Activated naive CD4-positive, alpha-beta T cell treated with anti-CD3 and anti-CD28 coated beads, Interleukin-2, amount 10 ng/mL, durations not matched to agents 7 days and 5 days (primary cell): ENCODE measurements at places on chromosomes 11 and 22.

GRCh38 chr22:35727436-35727835 lies 9.8 kb downstream of the APOL5 start:
- no peak overlapping the region for H3K4me3 ChIP-seq
- no peak for DNase-seq
- no peak overlapping the region for H3K27ac ChIP-seq
- H3K27me3 ChIP-seq = peaks cover 6% of the 10 kb centered on the region

DNA sequence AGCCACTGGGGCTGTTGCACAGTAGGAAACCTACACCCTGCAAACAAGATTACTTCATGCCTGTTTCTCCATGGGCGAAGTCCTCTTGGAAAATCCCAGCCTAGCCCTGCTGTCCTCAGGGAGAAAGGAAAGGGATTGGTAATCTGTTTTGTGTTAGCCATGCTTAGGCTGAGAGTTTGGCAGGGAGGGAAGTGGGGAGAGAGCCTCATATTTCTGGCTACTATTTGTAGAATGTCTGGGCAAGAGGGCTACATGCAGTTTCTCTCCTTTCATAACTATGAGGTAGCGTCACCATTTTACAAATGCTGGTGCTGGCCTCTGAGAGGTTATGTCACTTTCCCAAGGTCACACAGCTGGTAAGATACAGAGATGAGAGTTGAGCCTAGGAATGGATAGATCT lies 737 bp upstream of the MFRP start:
- peaks cover 83% of the 10 kb centered on the region for H3K27me3 ChIP-seq
- no peak overlapping the region for H3K4me3 ChIP-seq
- no peak overlapping the region for H3K27ac ChIP-seq
- H3K4me1 ChIP-seq = peaks cover 12% of the 10 kb centered on the region
- no peaks in the 10 kb centered on the region for H3K36me3 ChIP-seq
- DNase-seq = no peak

- peak overlapping the region; percentile 46 for H3K4me3 ChIP-seq
- peak overlapping the region; percentile 89 for H3K27ac ChIP-seq
- DNase-seq = peak; percentile 68
- H3K27me3 ChIP-seq = peaks cover 8% of the 10 kb centered on the region
- H3K36me3 ChIP-seq = peaks cover 2% of the 10 kb centered on the region
- H3K4me1 ChIP-seq = peaks cover 25% of the 10 kb centered on the region
Observed at GRCh38 chr22:43090130-43090789, 1.1 kb upstream of the TTLL1 start.

DNA sequence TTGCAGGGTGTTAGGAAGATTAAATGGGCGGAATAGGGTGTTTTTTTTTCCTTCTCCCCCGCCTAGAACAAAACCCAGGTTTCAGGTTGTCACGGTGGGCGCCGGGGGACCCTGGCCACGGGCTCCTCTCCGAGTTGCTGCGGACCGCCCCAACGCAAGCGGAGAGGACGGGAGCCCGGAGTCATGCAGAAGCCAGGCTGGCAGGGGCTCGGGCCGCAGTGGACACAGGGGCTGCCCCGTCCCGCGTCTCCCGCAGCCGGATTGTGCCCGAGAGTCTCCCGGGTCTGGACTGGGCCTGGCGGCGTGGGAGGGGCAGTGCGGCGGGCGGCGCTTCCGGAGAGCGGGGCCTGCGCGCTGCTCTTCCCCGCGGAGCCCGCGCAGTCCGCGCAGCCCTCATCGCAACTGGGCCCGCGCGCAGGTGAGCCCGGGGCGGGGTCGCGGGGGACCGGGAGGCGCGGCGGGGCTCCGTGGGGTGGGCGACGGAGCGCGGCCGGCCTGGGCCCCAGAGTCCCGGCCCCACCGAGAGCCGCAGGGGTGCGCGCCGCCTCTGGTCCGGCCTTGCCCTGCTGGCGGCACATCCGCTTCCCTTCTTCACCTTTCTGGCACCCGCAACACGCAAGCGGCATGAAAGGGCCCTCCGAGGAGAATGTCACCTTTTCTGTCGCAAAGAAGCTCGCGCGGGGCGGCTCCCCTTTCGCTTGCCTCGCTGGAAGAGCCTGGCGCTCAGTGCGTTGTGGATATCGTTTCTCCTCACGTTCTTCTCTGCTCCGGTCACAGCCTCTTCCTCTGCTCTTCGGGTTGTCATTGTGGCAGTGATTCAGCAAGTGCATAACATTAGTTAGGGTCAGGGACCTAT lies at the start of gene TIRAP:
TIRAP (plus strand) TSS at position 358 of the 856 bp plus-strand sequence. CDS start 7,802 bp downstream, outside the sequence.
- H3K27ac ChIP-seq = peak within 1 kb of the TSS; percentile 93
- peak within 1 kb of the TSS; percentile 95 for H3K4me3 ChIP-seq
- H3K36me3 ChIP-seq = peaks cover 23% of the 10 kb centered on the region
- no peaks in the 10 kb centered on the region for H3K27me3 ChIP-seq

GRCh38 chr11:36361901-36362391 lies 65.9 kb downstream of the PRR5L start:
- peaks cover 37% of the 10 kb centered on the region for H3K4me1 ChIP-seq
- H3K27ac ChIP-seq = no peak overlapping the region
- no peak for DNase-seq
- H3K27me3 ChIP-seq = peaks cover 27% of the 10 kb centered on the region
- H3K36me3 ChIP-seq = no peaks in the 10 kb centered on the region

GRCh38 chr11:76465701-76466100 lies 20.9 kb downstream of the EMSY start:
- no peaks in the 10 kb centered on the region for H3K4me1 ChIP-seq
- no peak for DNase-seq
- no peak overlapping the region for H3K4me3 ChIP-seq
- no peak overlapping the region for H3K27ac ChIP-seq
- H3K36me3 ChIP-seq = peaks cover 28% of the 10 kb centered on the region
- no peaks in the 10 kb centered on the region for H3K27me3 ChIP-seq

DNA sequence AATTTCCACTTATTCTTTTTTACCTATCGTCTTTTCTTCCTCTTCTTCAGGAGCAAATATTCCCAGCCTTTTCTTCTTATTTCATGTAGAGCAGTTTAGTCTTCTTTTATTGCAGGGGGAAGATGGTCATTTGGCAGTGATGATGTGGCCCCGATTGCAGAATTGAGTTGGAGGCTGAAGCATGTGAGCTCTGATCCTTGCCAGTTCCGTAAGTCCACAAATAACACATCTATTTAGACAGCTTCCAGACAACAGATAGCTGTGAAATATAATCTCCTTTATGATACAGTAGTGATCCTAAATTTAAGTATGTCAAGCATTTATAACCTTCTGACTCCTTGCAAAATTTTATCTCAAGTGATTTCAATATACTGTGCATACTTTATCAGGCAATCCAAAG lies 27.5 kb downstream of the REXO2 start:
- DNase-seq = no peak
- peaks cover 1% of the 10 kb centered on the region for H3K36me3 ChIP-seq
- H3K4me1 ChIP-seq = no peaks in the 10 kb centered on the region
- H3K4me3 ChIP-seq = no peak overlapping the region
- no peaks in the 10 kb centered on the region for H3K27me3 ChIP-seq

DNA sequence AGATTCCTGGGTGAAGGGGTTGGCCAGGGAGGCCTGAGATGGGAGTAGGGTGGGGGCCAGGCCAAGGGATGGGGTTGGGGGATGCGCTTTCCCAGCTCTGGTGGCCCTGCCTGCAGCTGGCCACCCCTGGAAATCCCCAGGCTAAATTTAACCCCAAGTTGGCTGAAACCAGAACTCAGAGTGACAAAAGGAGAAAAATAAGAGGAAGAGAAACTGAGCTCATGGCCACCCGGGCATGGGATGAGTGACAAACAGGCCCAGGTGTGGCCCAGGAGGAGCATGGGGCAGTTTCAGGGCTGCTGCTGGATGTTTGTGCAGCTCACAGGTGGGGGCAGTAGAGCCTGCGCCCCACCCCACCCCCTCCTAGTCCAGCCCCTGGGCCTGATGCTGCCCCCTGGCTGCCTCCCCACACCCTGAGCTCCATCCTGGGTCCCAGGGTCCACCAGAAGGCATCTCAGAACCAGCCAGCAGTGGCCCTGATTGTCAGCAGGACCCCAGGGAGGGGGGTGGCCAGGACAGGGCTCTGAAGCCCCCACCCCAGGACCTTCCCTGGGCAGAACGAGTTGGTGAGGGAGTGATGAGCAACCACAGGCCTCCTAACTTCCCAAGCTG lies 48.0 kb downstream of the IGLL5 start:
- H3K27me3 ChIP-seq = peaks cover 43% of the 10 kb centered on the region
- DNase-seq = no peak
- H3K4me1 ChIP-seq = peaks cover 12% of the 10 kb centered on the region
- H3K27ac ChIP-seq = no peak overlapping the region
- H3K36me3 ChIP-seq = no peaks in the 10 kb centered on the region
- H3K4me3 ChIP-seq = no peak overlapping the region

DNA sequence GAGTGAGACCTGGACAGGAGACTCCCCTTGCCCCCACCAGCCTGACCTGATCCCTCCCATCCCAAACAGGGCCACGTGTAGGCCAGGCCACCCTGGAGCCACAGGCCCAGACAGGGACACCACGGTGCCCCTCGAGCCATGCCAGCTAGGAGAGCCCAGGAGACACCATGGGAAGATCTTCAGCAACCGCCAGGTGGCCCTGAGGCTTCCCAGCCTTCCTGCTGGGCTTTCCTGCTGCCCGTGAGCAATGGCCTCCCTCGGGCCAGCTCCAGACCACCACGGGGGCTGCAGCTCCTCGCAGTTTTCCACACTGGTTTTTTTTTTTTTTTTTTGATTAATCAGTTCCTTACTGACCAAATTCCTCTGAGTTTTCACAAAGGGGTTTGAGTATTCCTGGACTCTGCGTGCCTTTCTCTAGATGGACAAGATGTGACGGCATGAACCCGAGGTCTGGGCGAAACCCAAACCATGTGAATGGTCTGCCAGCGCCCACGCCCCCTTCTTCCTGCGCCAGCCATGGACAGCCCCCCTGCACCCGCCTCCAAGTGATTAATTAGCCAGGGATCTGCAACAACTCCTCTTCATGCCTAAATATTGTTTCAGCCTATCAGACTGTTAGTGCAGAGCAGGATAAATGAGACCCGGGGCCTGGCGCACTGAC lies 40.9 kb downstream of the TBX1 start:
- no peak overlapping the region for H3K27ac ChIP-seq
- no peaks in the 10 kb centered on the region for H3K36me3 ChIP-seq
- no peak overlapping the region for H3K4me3 ChIP-seq
- H3K27me3 ChIP-seq = no peaks in the 10 kb centered on the region
- H3K4me1 ChIP-seq = no peaks in the 10 kb centered on the region
- no peak for DNase-seq

DNA sequence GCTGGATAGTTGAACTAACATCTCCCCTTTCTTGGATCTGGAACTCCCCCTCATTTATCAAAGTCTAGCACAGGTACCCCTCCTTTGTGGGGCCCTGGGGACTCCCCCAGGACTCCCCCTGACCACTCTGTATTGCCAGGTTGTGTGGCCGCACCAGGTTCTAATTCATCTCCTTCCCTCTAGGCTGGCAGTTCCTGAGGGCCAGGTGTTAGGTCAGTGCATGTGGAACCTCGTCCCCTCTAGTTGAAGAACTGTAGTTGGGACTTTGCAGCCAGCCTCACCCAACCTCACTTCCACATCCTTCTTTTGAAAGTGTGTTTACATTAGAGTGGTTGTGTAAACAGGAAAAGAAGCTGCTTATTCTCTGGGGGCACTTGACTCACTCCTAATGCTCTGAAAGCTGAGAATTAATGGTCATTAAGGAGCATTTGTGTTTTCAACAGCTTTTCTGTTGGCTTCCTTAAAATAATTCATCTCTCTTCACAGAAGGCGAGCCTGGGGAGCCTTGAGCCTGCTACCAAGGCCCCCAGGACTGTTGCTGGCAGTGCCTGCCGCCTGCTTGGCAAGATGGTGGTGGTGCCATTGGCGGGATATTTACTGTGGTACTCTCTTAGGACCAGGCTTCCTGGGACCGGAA lies 11.8 kb downstream of the UPB1 start:
- H3K36me3 ChIP-seq = no peaks in the 10 kb centered on the region
- DNase-seq = no peak
- no peak overlapping the region for H3K27ac ChIP-seq
- H3K4me3 ChIP-seq = no peak overlapping the region

- H3K4me1 ChIP-seq = no peaks in the 10 kb centered on the region
- DNase-seq = no peak
- no peaks in the 10 kb centered on the region for H3K27me3 ChIP-seq
- H3K36me3 ChIP-seq = no peaks in the 10 kb centered on the region
- H3K4me3 ChIP-seq = no peak overlapping the region
Observed at GRCh38 chr11:8218409-8218808, 45.3 kb downstream of the LMO1 start.

DNA sequence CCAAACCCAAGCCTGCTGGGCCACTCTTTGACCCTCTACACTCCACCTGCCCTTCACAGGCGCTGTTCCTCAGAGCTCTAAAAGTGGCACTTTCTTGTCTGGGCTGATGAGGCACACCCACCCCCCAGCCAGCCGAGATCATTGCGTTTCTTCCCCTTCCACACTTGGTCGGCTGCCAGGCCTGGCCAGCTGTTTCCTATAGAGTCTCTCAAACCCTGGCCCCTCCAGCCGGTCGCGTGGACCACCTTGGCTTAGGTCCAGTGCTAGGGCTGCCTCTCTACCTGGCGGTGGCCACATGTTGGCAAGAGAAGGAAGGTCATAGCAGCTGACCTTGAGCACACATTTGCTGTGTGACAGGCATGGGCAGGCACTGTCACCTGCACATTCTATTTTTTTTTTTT lies 60.6 kb downstream of the PPP6R2 start:
- peaks cover 28% of the 10 kb centered on the region for H3K36me3 ChIP-seq
- H3K4me1 ChIP-seq = peaks cover 16% of the 10 kb centered on the region
- no peak overlapping the region for H3K4me3 ChIP-seq
- no peak overlapping the region for H3K27ac ChIP-seq
- no peak for DNase-seq

DNA sequence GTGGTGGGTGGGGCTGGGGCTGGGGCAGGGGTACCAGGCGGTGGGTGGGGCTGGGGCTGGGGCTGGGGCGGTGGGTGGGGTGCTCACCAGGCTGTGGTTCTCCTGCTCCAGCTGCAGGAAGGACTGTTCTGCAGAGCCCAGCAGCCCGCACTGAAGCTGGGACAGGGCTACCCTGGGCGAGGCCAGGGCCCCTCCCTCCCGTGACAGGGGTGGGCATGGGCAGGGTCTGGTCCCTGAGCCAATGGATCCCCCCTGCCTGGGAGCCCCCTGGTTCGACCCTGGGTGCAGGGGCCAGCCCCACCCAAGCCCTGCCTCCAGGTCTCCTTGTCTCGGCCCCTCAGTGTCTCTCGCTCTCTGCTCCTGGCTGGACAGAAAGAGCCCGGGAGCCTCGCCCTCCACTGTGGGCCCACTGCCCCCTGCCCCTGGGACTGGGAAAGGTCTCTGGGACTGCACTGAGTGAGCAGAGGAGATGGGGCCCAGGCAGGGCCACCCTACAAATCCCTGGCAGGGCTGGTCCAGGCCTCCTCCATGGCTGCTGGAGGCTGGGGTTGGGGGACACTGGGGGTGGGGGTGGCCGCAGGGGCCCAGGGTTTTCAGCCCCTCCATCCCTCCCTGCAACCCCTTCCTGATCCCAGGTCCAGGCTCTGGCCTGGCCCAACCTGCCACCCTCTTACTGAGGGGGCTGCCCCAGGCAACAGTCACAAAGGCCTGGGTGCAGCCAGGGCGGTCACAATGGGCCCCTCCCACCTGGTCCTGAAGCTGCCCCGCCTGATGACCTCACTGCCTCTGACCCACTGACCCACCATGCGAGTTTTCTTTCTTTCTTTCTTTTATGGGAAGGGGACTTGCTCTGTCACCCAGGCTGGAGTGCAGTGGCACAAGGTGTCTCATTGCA lies at the start of gene CCDC188:
CCDC188 (minus strand) TSS at position 675 of the 895 bp plus-strand sequence; CDS start at position 606, 69 bp downstream.
- peaks cover 13% of the 10 kb centered on the region for H3K27me3 ChIP-seq
- no peak for DNase-seq
- no peaks in the 10 kb centered on the region for H3K36me3 ChIP-seq

- H3K27me3 ChIP-seq = no peaks in the 10 kb centered on the region
- no peak overlapping the region for H3K27ac ChIP-seq
- DNase-seq = no peak
- H3K4me1 ChIP-seq = no peaks in the 10 kb centered on the region
- H3K36me3 ChIP-seq = no peaks in the 10 kb centered on the region
Observed at GRCh38 chr11:19027829-19028595, 32.5 kb downstream of the MRGPRX2 start.
